ENCODE measurements at places on chromosomes 1 and 21.

DNA sequence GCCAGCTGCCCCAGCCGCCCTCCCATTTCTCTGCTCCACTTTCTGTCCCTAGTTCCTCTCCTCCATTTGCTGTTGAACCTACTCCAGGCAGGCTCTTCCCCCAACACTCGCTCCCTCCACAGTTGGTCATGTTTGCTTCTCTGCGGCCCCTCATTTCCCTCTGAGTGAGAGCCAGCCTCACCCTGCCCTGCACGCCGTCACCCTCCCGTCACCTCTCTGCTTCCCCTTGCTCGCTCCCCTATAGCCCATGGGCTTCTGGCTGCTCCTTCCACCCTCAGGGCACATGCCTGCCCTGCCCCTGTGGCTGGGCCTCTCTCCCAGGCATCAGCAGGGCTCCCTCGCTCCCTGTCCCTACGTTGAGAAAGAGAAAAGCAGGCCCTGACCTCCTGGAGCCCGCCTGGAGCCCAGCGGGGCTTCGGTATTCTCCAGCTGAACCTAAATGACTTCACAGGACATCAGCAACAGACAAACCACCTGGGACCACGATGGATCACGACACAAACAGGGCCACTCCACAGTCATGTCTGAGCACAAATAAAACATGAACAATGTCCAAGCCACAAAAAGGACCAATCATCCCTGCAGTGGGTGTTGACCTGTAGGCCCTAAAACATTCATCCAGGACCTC, 13.3 kb upstream of the THEMIS2 start:
- no peak for DNase-seq

- DNase-seq = no peak
These were observed 122.2 kb downstream of the NOS1AP start for GRCh38 chr1:162191396-162192305.

DNA sequence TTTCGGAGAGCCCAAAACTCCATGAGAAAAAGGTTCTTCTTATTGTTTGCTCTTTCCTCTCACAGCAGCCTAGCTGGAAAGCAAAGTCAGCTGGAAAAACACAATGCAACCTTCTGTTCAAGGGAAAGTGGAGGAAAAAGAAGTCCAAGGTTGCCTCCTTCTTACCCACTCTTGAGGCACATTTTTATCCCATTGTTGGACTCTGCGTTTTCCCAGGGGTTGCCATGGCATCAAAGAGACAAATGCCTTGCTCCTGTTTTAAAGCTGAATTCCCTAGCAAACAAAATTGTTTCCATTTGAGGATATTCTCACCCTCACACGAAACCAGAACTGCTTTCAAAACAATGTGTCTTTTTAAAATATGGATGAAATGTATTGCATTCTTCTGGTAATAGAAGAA, 45.1 kb upstream of the PALMD start:
- DNase-seq = no peak

DNA sequence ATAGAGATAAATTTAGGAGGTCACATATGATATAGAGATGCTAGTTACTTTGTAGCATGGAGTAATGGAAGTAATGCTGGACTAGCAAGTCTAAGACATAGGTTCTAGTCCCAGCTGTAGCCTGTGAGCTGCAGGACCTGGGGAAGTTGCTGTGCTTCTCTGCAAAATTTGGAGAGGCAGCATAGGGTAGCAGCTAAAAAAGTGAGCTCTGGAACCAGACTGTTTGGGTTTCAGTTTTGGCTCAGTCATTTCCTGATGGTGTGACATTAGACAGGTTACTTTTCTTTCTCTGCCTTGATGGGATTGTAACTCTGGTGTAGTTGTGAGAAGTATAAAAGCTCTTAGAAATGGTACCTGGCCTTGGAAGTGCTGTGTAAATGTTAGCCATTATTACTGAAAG, 3.3 kb downstream of the METTL13 start:
- DNase-seq = no peak

GRCh38 chr1:226424221-226425003, 16.5 kb upstream of the PARP1 start:
- DNase-seq = peak; percentile 57

DNA sequence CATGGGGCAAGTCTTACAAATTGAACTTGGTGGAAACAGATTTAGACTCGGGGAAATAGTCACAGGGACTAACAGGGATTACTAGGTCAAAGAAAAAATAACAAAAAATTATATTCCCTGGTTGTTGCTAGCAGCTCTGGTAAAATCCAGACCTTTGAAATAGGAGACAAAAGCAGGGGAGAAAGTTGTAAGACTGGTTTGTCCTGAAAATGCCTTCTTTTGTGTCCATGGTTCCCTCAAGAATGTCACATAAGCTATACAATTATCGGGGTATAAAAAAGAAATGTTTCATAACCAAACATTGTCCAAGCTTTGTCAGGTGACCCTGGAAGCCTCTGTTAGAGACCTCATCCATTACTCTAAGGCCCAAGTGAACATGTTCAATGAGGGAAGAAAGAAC, 33.1 kb downstream of the KIAA0319L start:
- no peak for DNase-seq

- DNase-seq = no peak
These were observed 4.0 kb upstream of the SLC25A34 start for GRCh38 chr1:15731735-15732685.

DNA sequence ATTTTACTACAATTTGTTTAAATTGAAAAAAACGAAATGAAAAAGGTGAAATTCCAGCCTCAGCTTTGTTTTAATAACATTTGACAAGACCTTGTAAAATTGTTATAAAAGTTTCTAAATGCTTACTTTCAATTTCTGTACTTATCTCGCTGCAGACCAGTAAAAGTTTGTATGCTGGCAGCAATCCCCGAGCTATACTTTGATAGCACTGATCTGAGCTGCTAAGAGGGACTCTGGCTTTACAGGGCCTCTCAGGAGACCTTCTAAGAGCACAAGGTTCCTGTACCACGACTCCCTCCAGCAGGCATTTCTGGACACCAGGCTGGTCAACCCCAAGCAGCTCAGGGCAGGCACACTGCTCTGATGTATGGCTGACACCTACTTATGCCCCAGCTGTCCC, 13.1 kb downstream of the STMN1 start:
- no peak for DNase-seq

DNA sequence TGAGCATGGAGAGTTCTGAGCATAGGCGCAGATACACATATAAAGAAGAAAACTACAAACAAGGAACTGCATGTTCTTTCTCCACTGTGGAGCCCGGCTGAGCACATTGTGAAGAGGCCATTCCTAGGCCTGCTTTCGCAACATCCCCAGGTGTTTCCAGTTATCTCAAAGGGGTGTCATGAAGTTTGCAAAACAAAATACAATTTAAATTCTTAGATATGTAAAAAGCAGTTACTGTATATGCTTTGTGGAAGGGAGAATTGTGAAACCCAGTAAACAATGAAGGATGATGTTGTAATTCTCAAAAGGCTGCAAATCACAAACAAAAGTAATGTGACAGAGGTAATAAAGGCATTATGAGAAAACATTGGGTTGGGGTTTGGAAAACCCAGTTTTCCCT, 98.6 kb upstream of the ZNF644 start:
- DNase-seq = no peak

DNA sequence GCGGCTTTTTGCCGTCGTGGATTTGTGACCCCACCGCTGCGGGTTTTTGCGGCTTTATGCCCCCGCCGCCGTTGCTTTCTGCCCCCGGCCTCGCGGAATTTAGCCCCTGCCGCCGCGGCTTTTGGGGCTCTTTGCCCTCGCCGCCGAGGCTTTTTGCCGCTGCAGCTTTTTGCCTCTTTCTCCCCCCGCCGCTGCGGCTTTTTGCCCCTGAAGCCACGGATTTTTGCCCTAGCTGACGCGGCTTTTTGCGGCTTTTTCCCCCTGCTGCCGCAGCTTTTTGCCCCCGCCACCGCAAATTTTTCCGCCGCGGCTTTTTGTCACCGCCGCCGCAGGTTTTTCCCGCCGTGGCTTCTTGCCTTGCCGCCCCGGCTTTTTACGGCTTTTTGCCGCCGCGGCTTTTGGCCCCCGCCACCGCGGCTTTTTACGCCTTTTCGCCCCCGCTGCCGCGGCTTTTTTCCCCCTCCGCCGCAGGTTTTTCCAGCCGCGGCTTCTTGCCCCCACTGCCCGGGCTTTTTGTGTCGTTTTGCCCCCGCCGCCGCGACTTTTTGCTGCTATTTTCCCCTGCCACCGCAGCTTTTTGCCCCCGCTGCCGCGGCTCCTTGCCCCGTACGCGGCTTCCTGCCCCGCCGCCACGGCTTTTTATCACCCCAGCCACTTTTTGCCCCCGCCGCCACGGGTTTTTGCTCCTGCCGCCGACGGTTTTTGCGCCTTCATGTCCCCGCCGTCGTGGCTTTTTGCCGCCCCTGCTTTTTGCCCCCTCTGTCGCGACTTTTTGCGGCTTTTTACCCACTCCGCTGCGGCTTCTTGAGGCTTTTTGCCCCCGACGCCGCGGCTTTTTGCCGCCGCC, 3933.6 kb downstream of the SRGAP2C start:
- no peak for DNase-seq

DNA sequence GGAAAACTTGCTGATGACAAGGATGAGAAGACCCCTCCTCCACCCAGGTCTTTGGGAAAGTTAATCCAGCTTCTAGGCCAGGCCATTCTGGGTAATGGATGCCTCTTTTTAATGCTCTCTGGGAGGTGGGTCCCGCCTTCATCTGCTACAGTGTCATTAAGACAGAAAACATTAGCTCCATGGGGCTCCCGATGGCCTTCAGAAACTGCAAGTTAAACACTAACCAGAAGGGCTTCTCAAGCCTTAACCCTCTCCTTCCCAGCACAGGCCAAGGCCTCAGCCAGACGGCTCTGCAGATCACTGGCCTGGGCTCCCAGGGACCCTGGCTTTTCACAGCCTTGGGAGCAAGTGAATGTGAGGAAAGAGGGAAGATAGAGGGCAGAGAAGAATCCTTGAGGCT, 364.9 kb downstream of the MATN1 start:
- no peak for DNase-seq

- no peak for DNase-seq
These were observed 228.8 kb downstream of the HHAT start for GRCh38 chr1:210557426-210558077.

DNA sequence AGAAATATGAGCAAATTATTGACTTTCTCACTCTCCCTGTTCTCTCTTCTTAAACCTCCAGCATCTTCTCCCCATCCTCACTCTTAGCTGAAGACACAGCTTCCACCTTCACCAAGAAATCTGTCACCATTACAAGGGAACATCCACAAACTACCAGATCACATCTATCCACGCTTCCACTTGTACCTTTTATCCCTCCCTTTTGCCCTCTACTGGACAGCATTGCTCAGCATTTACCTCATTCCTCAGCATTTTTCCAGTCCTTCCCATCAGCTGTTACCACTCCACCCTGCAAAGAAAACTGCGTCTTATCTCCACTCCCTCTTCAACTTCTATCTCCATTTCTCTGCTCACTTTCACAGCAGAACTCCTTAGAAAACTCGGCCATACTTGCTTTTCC, 42.6 kb downstream of the KCNJ6 start:
- no peak for DNase-seq

Data from CD4-positive, alpha-beta T cell treated with Interleukin-10 for 1 hour (primary cell).